ENCODE measurements at places on chromosomes 2 and 18.

GRCh38 chr2:207464007-207464406, 65.8 kb upstream of the CREB1 start:
- no peak for DNase-seq

DNA sequence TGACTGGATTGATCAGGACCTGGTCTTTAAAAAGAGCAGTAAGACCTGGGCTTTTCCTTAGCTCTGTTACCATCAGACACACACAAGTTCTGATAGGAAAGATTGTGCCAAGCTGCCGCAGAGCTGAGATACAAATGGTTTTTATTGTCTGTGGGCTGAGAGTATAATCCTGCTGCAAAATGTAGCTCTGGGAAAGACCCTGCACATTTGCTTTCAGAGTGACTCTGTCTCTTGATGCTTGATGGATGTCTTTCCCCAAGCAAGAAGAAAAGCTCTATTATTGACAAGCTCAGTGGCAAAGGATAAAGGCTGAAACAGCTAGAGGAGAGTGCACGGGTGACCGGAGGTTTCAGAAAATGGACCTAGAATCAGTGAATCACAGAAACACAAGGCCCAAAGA, 95.3 kb upstream of the PARD3B start:
- DNase-seq, result no peak

DNA sequence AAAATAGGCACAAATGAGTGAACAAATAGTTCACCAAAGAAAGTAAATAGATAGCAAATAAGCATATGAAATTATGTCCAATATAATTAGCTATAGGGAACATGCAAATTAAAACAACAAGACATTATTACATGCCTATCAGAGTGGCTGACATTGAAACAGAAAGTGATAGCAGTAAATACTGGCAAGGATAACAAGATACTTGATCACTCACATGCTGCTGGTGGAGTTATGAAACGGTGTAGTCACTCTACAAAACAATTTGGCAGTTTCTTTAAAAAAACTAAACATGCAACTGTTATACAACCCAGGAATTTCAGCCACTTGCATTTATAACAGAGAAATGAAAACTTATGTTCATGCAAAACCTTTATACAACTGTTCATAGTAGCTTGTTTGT, 439.2 kb upstream of the ACVR2A start:
- no peak for DNase-seq

- no peak for DNase-seq
Measured at GRCh38 chr2:216318521-216318874, 53.8 kb downstream of the MARCHF4 start.

DNA sequence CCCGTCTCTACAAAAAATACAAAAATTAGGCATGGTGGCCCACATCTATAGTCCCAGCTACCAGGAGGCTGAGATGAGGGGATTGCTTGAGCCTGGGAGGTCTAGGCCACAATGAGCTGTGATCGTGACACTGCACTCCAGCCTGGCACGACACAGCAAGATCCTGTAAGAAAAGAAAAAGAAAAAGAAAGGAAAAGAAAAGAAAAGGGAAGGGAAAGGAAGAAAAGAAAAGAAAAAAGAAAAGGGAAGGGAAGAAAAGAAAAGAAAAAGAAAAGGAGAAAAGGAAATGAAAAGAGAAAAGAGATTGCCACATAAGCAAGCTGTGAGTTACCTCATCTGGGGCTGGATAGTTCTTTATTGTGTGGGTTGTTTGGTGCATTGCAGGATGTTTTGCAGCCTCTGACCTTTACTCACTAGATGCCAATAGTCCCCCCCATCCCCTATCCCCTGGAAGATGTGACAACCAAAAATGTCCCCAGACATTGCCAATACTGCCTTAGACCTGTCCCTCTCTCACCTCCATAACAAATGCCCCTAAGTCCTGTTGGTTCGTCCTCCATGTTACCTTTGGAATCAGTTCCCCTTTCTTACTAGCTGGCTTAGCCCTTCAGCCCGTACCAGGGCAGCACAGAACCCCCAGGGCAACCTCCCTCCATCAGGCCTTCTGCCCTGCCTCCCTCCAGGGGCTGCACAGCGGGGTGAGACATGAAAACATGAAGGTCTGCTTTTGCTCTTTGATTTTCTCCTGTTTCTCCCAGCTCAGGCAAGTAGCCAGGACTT, 8.9 kb downstream of the ASPRV1 start:
- no peak for DNase-seq

DNA sequence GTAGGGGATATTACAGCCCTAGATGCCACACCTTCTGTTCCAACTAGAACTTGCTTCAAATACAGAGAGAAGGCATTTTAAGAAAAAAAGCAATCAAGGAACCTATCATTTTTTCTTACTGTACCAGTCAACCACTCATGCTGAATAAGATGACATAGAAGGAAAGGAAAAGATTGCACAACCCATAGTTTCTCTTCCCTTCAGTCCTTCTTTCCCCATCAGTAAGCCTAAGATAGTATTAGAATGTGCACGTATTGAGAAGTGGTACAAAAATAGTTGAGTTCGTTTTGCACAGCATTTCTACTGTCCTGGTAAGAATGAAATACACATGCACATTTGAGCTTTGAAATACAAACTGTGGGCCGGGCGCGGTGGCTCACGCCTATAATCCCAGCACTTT, 27.0 kb upstream of the HK2 start:
- no peak for DNase-seq

DNA sequence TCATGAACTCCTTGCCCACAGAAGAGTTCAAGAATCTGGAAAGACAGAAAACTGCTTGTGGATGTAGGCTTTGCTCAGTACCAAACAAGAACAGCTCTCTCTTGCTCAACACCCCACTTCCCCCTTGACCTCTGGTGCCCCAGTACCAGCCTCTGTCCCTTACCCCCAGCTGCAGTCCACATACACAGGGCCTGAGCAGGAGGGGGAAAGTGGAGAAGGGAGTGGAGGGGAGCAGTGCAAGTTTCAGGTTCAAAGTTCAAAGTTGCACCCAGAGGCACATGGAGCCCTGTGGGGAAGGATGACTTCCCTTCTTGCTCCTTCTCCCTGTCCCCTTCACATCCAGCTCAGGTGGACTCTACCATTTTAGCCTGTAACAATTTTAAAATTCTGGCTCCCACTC, 61.1 kb upstream of the LPIN2 start:
- DNase-seq, result no peak

- no peak for DNase-seq
Measured at GRCh38 chr2:74105413-74105812, 42.3 kb downstream of the BOLA3 start.

DNA sequence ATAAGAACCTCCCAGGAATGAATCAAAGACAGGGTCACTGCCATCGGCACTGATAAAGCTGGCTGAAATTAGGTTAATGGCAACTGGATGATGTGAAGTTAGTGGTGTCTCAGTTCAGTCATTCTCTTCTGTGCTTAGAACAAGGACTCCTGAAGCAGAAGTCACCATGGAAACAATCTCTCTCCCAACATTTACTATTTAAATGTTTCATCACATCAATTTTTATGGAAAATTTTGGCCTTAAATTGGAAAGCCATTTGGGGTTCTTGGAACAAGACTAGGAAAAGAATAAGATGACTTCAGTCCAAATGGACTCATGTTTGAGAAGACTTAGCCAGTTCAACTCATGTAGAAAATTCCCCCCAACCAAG, 15.5 kb upstream of the ARL5A start:
- DNase-seq, result no peak

DNA sequence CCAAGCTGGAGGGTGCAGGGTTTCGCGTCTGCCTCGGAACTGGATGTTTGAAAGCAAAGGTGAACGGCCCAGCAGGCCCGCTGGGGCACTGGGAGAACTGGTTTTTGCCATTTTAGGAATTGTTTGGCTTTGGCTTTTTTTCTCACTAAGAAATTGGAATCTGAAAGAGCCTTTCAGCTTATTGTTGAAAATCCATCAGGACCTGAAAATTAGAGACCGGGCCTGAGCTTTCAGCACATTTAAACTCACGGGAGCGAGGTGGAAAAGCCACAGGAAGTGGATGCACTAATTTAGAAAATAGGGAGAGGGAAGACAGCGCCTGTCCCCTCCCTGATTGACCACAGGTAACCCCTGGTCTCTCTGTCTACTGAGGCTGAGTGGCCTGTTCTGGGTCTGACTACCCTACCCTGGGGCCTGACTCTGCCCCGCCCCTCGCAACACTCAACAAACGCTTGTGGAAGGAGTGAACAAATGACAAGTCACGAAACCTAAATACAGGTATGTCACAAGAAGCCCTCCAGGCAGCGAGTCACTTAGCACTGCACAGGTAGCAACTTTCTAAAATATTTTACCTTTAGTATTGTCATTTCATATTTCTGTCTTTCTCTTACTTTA, 100.3 kb upstream of the MBOAT2 start:
- DNase-seq, result no peak
